ENCODE measurements at places on chromosomes 5 and 9. TPM values are rescaled to one million over a fixed set of nuclear protein-coding genes. Genes with fewer than 3 reads are reported as not detected.

DNA sequence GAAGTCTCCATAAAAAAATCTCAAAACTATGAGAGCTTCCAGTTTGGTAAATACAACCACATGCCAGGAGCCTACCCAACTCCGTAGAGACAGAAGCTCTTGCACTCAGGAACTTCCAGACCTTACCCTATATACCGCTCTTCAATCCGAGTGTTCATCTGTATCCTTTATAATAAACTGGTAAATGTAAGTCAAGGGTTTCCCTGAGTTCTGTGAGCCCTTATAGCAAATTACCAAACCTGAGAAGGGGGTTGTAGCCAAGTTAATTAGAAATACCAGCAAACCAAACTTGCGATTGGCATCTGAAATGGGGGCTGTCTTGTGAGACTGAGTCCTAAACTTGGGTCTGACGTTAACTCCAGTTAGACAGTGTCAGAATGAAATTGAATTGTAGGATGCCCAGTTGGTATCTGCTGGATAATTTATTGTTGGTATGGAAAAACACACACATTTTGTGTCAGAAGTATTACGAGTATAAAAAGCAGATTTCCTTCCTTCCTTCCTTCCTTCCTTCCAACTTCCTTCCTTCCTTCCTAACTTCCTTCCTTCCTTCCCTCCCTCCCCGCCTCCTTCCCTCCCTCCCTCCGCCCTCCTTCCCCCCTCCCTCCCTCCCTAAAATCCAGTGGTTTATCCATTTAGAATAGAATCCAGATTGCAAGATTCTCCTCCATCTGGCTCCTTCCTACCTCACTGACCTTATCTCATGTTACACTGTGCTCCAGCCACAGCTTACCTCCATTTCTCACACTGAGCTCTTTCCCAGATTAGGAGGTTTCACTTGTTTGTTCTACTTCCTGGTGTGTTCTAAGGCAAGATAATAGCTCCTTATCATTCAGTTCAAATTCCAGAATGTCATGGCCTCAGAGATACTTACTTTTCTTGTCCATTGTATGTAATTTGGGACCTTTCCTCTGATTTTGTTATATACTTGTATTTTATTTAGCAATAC is 196.7 kb downstream of the WDR70 start:
- H3K4me1 ChIP-seq, result no peaks in the 10 kb centered on the region
- H3K36me3 ChIP-seq, result no peaks in the 10 kb centered on the region
- no peaks in the 10 kb centered on the region for H3K27me3 ChIP-seq
- no peak for DNase-seq
- H3K27ac ChIP-seq, result no peak overlapping the region

GRCh38 chr5:133683646-133684596 is 71.6 kb upstream of the FSTL4 start:
- H3K36me3 ChIP-seq, result no peaks in the 10 kb centered on the region
- no peak overlapping the region for H3K27ac ChIP-seq
- no peak for DNase-seq
- no peak overlapping the region for H3K4me3 ChIP-seq
- no peaks in the 10 kb centered on the region for H3K27me3 ChIP-seq
- no peaks in the 10 kb centered on the region for H3K4me1 ChIP-seq

GRCh38 chr5:87020099-87020934 is 247.4 kb upstream of the RASA1 start:
- H3K4me3 ChIP-seq, result no peak overlapping the region
- H3K27ac ChIP-seq, result no peak overlapping the region
- no peak for DNase-seq
- H3K4me1 ChIP-seq, result no peaks in the 10 kb centered on the region
- no peaks in the 10 kb centered on the region for H3K27me3 ChIP-seq

DNA sequence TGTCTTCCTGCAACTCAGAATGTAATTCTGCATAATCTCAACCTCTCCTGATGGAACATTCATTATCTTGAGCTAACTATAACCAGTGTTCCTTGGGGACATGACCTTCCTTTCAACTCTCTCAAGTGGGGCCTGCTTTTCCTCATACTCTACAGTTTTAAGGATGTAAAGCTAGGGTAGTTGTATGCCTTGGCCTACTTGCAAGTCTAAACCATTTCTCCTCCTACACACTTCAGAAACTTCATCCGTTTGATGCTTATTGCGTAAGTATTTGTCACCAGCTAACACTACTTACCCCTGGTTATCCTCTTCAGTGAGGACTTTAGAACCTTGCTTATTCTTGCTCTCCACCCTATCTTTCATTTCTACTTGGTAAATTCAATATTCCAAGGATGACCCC is 548.9 kb downstream of the HINT1 start:
- H3K4me3 ChIP-seq, result no peak overlapping the region
- no peak for DNase-seq
- no peak overlapping the region for H3K27ac ChIP-seq
- no peaks in the 10 kb centered on the region for H3K36me3 ChIP-seq

- no peaks in the 10 kb centered on the region for H3K4me1 ChIP-seq
- no peaks in the 10 kb centered on the region for H3K36me3 ChIP-seq
- no peak overlapping the region for H3K4me3 ChIP-seq
- H3K27ac ChIP-seq, result no peak overlapping the region
Observed at GRCh38 chr5:148957591-148958202, 105.2 kb downstream of the SH3TC2 start.

DNA sequence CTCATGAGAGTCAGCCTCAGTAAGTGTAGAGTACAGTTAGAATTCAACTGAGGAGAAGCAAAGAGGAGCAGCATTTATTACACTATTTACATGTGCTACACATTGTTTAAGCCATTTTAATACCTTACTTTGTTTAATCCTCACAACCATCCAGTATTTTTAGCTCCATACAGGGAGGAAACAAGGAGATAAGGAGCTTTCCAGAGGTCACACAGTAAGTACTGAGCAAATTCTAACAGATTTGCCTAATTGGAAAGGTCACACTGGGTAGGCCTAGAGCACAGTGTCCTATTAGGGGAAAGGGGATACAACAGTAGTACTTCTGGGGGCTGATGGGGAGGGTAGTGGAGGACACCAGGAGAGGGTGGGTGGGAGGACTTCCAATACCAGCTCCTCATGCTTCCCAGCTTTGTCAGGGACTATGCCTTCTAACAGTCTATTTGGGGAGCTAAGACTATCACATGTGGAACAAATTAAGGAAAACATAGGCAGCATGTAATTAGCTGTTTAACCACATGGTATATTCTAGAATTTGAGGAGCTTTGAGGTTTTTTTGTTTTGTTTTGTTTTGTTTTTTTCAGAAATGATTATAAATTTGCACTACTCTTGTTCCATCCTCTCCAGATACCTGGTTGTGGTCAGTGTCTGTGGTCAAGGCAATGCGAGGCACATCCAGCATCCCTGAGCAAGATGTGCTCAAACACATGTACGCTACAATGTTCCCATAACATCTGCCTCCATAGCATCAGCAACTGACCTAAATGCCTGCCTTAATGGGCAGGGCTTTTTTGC is 96.0 kb upstream of the SLC12A2 start:
- H3K36me3 ChIP-seq, result no peaks in the 10 kb centered on the region
- H3K27ac ChIP-seq, result no peak overlapping the region
- H3K27me3 ChIP-seq, result no peaks in the 10 kb centered on the region
- H3K4me1 ChIP-seq, result no peaks in the 10 kb centered on the region
- no peak overlapping the region for H3K4me3 ChIP-seq
- no peak for DNase-seq

GRCh38 chr5:58872670-58873273 is 289.9 kb downstream of the RAB3C start:
- no peaks in the 10 kb centered on the region for H3K36me3 ChIP-seq
- no peak overlapping the region for H3K4me3 ChIP-seq
- H3K27me3 ChIP-seq, result no peaks in the 10 kb centered on the region
- no peak overlapping the region for H3K27ac ChIP-seq
- DNase-seq, result no peak

DNA sequence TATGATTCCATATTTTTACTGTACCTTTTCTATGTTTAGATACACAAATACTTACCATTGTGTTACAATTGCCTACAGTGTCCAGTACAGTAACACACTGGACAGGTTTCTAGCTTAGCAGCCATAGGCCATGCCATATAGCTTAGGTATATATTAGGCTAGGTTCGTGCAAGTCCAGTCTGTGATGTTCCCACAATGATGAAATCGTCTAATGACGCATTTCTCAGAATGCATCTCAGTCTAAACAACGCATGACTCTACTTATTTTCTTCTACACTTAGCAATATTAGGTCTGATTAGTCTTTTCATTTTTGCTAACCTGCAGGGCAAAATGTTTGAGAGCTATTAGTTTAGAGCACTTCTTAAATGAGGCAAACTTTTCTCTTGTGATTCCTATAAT is 22.7 kb downstream of the OR2S2 start:
- no peak overlapping the region for H3K4me3 ChIP-seq
- no peaks in the 10 kb centered on the region for H3K36me3 ChIP-seq
- H3K4me1 ChIP-seq, result no peaks in the 10 kb centered on the region
- DNase-seq, result no peak
- H3K27ac ChIP-seq, result no peak overlapping the region
- no peaks in the 10 kb centered on the region for H3K27me3 ChIP-seq

- no peaks in the 10 kb centered on the region for H3K36me3 ChIP-seq
- H3K4me1 ChIP-seq, result no peaks in the 10 kb centered on the region
- H3K27me3 ChIP-seq, result no peaks in the 10 kb centered on the region
- DNase-seq, result no peak
- H3K4me3 ChIP-seq, result no peak overlapping the region
Observed at GRCh38 chr5:58764199-58764598, 181.3 kb downstream of the RAB3C start.

DNA sequence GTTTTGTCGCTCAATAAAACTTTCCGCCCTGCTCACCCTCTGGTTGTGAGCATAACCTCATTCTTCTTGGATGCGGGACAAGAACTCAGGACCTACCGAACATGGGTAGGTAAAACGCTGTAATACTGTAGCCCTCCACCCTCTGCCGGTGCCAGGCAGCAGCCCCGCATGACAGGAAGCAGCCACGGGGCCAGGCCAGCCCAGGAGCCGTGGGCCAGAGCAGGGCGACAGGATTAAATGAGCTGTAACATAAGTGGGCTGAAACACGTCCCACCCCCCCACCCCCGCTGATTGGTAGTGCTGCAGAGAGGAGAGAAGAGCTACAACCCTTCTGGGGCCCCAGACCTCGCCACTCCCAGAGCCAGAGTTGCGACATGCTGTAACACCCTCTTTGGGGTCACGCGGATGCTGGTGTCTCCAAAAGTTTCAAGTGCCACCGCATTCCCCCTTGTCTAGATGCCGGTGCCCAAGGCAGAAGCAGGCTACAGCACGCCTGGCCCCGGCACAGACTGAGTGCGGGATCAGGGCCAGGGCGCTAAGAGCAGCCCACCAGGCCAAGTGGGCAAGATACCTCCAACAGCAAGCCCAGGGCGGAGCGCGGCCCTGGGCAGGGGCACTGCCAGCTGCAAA is 81.8 kb downstream of the FBXW11 start:
- no peaks in the 10 kb centered on the region for H3K36me3 ChIP-seq
- no peaks in the 10 kb centered on the region for H3K4me1 ChIP-seq
- H3K27me3 ChIP-seq, result no peaks in the 10 kb centered on the region
- peak overlapping the region; percentile 64 for H3K27ac ChIP-seq
- DNase-seq, result peak; percentile 72

- H3K27ac ChIP-seq, result peak overlapping the region; percentile 85
- no peaks in the 10 kb centered on the region for H3K27me3 ChIP-seq
- H3K36me3 ChIP-seq, result no peaks in the 10 kb centered on the region
- no peak overlapping the region for H3K4me3 ChIP-seq
Observed at GRCh38 chr5:172896465-172896864, 62.4 kb downstream of the ERGIC1 start.

GPRIN1 gene
- total RNA-seq, result 0.98 TPM

PITX1 gene
- total RNA-seq, result 0.33 TPM

F2RL1 gene
- total RNA-seq, result 0.64 TPM

TRPM3 gene
- total RNA-seq, result 0.64 TPM

PCDHGB5 gene
- total RNA-seq, result 7.5 TPM

Data from breast epithelium (tissue), 4 donors.